ENCODE measurements at places on chromosomes 12 and 14.

GRCh38 chr14:103613517-103613916 is 15.5 kb upstream of the KLC1 start:
- no peak for DNase-seq

- no peak for DNase-seq
These were observed 10.2 kb downstream of the GNG2 start for GRCh38 chr14:51870606-51871005.

DNA sequence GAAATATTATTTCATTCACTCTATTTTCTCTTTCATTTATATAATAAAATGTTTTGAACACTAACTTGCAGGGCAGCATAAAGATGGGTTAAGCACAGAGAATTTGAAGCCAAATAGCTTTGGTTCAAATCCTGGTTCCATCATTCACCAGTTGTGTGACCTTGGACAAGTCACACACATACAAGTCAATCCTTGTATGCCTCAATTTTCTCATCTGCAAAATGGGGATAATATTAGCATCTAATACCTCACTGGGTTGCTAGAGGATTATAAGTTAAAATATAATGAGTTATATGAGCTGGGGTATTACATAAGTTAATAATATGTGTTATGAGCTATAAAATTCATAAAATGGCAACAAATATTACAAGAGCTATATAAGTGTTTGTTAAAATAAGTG is 94.9 kb downstream of the SOX5 start:
- no peak for DNase-seq

- DNase-seq, result peak; percentile 52
These were observed 94.9 kb downstream of the DUSP16 start for GRCh38 chr12:12467688-12468261.

GRCh38 chr14:103043257-103044015 is 13.9 kb downstream of the CDC42BPB start:
- no peak for DNase-seq
